ENCODE measurements at places on chromosomes 6 and 20.

GRCh38 chr6:144012534-144012933 is 4.5 kb upstream of the PLAGL1 start:
- DNase-seq, result no peak

DNA sequence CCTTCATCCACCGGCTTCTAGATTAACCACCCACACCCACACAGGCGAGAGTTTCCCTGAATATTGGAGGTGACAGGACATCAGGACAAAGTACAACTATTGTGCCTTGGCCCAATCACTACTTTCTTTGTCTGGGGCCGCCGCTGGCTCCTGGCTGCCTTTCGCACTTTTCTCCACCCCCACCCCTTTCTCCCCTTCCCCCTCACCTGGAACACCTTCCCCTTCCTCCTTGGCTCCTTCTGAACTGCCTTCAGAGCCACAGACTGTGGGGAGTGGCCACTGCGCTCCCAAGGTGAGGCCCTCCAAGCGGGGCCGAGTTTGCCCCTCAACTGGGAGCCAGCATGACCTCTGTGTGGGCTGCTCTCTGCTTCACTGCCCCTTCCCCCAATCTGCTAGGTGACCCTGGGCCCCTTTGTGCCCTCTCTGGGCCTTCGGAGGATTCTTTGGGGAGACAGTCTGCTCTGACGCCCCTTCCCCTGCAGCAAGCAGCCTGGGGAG is 3.0 kb upstream of the VEGFA start:
- no peak for DNase-seq

DNA sequence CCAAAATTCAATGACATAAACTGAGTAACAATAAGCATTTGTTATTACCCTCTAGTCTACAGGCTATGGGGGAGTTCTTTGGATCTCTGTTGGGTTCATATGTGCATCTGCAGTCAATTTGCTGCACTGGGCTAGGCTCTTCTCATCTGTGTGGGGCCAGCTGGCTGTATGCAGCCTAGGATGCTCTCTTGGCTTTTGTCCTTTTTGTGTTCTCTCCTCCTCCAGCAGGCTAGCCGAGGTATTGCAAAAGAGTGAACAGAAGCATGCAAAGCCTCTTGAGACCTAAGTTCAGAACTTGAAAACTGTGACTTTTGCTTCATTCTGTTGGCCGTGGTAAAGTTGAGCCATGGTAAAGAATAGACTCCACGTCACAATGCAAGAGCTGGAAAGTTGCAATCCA is 62.8 kb upstream of the FOXO3 start:
- DNase-seq, result no peak

- DNase-seq, result no peak
These were observed 138.3 kb upstream of the CDYL start for GRCh38 chr6:4637691-4638433.

GRCh38 chr6:19159089-19159488 is 678.1 kb upstream of the ID4 start:
- no peak for DNase-seq

DNA sequence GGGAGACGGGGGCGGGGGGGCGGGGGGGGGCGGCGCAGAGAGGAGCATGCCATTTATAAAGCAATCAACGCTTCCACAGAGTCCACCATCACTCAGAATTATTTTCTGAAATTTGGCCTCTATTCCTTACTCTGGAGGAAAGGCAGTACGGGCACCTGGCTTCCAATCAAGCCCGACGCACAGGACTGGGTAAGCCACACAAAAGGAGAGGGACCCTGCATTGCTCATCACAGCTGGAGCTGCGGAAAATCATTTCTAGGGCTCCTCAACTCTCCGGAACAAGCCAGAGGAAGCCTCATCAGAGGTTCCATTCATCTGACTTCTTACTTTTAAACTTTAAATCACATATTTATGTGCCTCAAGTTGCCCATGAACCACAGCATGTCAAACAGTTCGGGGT is 55.9 kb downstream of the TTI1 start:
- no peak for DNase-seq

GRCh38 chr6:43702534-43703440 is 15.2 kb upstream of the MRPS18A start:
- DNase-seq, result no peak

- DNase-seq, result no peak
These were observed 104.0 kb upstream of the CARMIL1 start for GRCh38 chr6:25175196-25175595.

GRCh38 chr6:96235927-96236326 is 220.2 kb downstream of the FUT9 start:
- no peak for DNase-seq

DNA sequence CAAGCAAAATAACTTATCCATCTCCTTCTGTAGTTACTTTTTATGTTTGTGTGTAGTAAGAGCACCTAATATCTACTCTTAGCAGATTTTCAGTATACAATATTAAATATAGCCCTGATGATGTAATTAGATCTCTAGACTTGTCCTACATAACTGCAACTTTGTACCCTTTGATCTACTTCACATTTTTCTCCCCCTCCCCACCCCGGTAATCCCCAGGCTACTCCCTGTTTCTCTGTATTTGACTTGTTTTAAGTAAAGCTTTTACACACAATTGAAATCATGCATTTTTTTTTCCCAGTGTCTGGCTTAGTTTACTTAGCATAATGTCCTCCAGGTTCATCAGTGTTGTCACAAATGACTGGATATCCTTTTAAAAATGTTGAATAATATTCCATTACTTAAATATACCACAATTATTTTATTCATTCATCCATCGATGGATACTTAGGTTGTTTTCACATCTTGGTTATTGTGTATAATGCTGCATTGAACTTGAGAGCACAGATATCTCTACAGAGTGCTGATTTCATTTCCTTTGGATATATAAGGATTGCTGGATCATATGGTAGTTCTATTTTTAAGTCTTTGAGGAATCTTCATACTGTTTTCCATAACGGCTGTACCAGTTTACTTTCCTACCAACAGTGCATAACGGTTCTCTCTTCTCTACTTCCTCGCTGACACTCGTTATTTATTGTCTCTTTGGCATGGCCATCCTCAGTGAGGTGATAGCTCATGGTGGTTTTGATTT is 212.7 kb downstream of the CDKAL1 start:
- no peak for DNase-seq

GRCh38 chr20:35947907-35948306 is 6.4 kb downstream of the SCAND1 start:
- DNase-seq, result no peak

- no peak for DNase-seq
These were observed 33.2 kb downstream of the DNAAF9 start for GRCh38 chr20:3374296-3374695.

- DNase-seq, result peak; percentile 19
These were observed 1.9 kb downstream of the JARID2 start for GRCh38 chr6:15247500-15248450.

- no peak for DNase-seq
These were observed 44.9 kb upstream of the TMEM170B start for GRCh38 chr6:11492464-11493290.

- DNase-seq, result no peak
These were observed 476.8 kb upstream of the AGPAT4 start for GRCh38 chr6:161750686-161751085.

DNA sequence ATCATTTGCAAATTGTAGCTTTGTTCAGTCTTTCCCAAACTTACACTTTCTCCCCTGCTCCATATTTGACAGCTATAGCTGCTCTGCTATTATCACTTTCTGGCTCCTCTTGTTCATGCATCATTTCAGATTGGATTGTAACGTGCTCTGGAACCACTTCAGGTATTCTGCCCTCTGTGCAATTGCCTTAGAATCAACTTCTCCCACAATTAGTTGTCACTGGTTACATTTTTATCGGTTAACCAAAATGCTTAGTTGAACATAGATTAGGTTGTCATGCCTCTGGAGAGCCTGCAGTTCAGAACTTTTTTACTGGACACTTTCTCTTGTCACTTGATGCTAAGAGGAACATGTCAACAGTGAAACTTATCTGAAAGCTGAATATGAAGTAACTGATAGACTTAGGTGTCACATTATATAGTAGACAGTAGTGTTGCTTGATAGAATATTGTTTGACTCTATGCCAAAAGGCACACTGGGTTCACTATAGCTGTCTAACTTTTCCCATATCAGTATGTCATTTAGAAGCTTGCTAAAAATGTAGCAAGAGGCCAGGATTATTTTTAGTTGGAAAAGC is 127.7 kb upstream of the PTPRK start:
- no peak for DNase-seq

- DNase-seq, result no peak
These were observed 11.4 kb downstream of the ZNF217 start for GRCh38 chr20:53582251-53582570.

DNA sequence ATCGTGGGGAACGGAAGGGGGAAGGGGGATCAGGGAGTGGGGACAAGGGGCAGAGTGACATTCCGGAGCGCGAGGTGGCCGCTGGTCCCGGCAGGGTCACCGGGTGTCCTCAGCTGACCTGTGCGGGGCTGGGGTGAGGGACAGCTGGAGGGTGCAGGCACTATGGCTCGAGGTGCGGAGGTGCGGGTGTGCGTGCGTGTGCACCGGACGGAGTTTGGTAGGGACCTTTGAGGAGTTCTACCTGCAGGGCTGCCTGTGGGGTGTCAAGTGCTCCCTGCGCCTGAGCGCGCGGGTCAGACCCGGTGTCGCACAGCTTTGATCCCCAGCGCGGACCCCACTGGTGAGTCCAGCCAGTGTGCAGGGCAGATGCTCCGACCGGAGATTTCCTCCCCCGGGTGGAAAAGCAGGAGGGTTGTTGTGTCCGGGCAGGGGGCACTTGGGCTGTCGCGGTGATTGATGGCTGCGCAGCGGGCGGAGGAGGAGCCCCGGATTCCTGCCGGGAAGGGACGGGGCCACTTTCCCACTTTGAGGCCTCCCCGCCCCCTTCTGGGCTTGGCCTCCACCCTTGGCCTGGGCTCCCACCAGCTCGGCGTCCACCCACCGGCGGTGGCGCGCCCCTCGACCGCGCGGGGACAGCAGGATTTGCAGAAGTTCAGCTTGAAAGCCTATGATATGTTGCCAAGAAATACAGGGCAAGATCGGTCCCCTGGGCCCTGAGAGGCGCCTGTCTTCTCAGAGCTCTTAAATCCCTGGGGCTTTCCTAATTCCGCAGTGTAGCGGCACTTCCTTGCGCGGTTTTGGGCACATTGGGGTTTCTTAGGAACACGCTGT is 658 bp downstream of the RIN2 start:
- DNase-seq, result no peak

DNA sequence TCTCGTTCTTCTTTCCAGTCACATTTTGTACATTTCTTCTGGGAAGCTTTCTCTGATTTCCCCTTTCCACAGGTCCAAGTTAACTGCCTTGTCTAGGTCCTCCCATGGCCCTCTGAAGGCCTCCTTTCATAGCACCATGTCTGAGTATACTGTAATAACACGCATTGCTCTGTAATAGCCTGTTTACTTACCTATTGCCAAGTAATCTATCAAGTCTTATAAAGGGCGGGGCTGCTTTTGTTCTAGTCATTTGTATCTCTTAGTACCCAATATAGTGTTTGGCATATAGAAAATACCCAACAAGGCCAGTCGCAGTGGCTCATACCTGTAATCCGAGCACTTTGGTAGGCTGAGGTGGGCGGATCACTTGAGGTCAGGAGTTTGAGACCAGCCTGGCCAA is 17.9 kb downstream of the PTPN1 start:
- DNase-seq, result no peak

- DNase-seq, result no peak
These were observed 57.0 kb upstream of the BMP6 start for GRCh38 chr6:7668936-7669335.

DNA sequence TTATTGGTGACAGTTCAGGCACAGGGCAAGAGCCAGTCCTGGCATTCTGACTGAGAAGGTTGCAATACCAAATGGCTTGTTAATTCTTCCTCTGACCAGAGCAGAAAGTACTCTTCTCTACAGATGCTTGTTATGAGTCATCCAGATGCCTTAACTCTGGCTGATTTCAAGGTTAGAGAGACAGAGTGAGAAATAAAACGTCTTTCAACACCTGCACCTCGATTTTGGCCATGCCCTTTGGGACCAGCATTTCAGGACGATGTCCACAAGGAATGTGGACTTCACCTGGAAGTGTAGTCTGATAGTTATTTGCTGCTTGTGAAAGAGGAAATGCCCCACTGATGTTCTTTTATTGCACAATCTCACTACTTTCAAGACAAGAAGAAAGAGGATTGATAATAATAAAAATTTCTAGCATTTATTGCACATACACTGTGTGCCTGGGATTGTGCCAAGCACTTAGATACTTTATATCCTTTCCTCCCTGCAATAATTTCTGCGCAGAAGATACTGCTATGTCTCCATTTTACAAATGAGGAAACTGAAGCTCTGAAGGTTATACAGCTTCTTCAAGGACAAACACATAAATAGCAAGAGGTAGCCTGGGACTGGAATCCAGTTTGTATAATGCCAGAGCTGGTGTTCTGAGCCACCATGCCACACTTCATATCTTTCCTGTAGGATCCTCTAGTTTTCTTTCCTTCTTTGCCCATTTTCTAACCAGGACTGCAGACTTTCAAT is 33.5 kb upstream of the MCM3 start:
- DNase-seq, result no peak

GRCh38 chr6:116027801-116028200 is 32.9 kb downstream of the FRK start:
- no peak for DNase-seq

DNA sequence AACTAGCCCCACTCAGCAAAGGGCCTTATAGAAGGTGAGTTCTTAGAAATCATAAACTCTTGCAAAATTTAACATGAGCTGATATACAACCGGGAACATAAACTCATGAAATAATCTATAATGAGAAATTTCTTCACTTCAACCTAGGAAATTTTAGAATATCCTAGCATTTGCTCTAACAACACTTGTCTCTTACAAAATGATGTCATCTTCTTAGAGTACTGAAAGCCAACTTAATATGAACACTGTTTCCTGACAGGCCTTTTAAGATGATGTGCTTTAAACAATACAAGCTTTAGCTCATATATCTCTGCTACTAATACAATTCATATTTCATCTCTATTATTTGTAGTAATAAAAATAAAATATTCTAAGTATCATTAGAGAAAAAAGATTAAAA is 932 bp downstream of the PACRG start:
- DNase-seq, result no peak

DNA sequence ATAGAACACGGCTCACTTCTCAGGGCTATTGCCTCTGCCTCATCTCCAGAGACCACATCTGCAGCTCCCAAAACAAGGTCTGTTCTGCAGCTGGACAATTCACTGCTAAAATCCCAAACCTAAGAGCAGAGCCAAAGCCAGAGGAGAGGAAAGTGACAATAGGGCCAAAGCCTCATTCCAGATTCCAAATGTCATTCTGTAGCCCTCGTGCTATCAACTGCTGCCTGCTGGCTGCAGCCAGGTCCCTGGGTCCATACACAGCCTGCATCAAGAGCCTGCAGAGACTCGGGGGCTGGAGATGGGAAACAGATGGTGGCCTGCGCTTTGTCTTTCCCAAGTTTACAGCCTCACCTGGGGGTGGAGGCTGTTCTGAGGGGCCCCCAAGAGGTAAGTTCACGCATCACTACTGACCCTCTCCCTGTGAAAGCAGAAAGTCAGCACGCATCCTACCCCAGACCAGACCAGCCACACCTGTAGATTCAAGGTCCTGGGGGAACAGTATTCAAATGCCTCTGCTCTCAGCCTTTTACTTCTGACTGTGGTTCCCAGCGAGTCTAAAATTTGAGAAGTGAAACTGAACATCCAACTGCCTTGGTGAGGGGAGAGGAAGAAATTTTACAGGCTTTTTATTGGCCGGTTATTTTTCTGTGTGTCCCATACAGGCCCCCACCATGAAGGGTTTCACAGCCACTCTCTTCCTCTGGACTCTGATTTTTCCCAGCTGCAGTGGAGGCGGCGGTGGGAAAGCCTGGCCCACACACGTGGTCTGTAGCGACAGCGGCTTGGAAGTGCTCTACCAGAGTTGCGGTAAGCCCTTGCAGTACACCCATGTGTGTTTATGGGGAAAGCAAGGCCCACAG is at the start of gene LY86:
Gene LY86, plus strand, starts transcription at position 657 of the 860 bp plus-strand sequence. Its CDS starts 15 bp downstream, at position 672.
- no peak for DNase-seq

- DNase-seq, result no peak
These were observed 35.9 kb downstream of the MOXD1 start for GRCh38 chr6:132365281-132365907.
